Heart right ventricle (tissue), 16 donors: ENCODE measurements at places on chromosomes 1 and 21. TPM values are rescaled to one million over a fixed set of nuclear protein-coding genes. Genes with fewer than 3 reads are reported as not detected.
A peak's percentile ranks its signal among the peaks of the same experiment; 100 is the strongest.

DNA sequence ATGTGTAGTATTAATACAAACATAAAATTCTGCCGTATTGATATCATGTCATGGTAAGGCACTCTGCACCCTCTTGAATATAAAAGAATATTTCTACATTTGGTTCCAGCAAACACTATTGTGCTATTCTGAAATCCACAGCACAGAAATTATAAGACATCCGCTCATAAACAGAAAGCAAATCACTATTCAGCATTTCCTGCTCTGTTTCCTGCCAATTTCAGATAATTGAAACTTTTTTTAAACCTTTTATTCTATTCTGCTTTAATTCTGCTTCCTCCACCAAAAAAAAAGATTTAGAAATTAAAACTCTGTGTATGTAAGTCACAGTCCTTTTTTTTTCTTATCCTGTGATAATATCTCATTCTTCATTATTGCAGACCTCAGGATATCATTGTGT, 39.6 kb upstream of the PLEKHO1 start:
- DNase-seq, result no peak

GRCh38 chr21:37688952-37689659, 227.2 kb downstream of the KCNJ6 start:
- no peak for DNase-seq

DNA sequence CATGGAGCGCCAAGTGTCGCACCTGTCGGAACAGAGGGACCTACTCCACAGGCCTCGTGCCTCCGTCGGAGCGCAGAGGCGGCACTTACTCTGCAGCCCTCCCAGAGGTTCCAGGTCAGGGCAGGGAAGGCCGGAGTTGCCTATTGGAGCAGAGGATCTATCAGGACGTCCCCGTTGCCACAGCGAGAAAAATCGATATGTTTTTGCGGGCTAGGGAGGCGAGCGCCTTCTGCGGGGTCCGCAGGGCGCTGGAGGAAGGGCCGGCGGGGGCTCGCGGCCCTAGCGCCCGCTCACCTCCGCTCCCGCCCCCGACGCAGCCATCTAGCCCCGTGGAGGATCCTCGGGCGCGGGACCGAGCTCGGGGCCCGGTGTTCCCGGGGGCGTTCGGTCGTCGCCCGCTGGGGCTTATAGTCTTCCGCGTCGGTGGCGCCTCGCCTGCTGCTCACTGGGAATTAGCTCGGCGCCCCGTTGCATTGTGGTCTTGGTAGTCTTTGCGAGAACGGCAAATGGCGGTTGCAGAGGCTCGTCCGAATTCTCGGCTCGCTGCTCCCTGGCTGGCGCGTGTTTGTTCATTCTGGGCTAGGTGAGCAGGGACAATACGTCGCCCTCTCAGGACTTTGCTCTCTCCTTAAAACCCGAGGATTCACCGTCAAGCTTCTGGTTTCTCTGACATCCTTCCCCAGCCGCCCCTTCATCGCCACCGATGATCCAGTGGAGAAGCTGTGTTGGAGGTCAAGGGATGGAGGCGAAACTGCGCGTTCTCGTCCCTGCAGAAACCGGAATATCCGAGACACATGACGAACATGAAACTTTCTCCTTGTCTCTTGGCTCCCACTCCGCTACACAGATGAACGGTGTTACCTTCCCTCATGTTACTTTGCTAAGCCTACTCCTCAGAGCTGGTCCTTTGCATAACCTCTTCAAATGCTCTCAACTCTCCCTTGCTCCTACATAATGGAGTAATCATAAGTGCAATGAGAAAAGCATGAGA, at the start of gene JTB:
JTB (minus strand) TSS at position 425 of the 991 bp plus-strand sequence; CDS start at position 3, 422 bp downstream.
- peak; percentile 91 for DNase-seq

DNA sequence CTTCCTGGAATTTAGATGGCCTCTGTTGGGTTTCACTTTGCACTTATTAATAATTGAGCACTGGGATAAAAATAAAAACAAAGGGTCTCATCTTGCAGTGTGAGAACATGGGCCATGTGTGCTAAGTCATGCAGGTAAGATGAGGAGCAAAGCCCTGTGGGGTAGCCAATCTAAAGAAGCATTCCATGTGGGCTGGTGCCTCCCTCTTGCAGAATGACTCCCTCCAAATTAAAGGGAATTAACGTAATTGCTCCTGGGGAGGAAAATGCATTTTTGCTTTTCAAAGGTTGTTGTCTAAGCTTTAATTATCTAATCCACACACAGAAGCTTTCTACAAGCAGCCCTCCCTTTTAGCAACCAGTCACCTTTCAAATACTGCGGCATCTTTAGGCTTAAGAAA, 69.8 kb downstream of the CDC14A start:
- no peak for DNase-seq

DNA sequence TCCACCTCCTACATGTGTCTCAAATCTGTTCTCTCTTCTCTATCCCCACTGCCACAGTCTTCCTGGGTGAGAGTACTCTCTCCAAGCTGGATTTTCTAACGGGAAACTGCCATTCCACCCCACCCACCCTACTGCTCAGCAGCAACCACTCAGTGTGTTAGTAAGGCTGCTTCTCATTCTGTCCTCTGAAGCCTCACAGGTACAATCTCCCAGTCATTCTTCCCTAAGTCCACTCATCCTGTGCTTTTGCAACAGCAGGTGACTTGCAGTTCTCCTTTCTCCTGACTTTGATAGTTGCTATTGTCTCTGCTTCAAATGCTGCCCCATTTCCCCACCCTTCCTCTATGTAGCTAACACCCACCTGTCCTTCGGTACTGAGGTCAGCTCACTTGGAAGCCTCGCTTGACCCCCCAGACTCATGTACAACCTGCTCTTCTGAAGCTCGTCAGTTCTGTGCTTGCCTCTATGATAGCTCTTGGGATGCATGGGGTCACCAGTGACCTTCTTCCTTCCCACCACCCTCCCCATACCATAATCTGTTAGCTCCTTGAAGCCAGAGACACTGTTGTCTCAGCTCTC, 188.9 kb downstream of the RRAGC start:
- DNase-seq, result no peak

DNA sequence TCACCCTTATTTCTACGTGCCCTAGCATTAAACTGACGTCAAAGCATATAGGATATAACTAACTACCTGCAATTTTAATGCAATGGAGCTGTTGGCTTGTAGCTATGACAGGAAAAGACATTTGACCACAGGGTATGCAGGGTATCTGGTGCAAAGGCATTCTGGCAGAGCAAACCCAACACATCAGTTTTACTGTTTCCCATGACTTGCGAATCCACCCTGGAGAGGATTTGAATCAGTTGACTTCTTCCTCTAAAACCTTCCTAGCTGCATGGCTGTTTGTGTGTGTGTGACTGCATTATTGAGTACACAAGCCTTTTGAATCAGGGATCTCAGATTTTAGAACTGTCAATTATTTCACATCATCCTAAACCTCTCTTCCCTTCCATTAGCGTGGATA, 41.7 kb upstream of the SYT14 start:
- DNase-seq, result no peak

GRCh38 chr1:8574985-8575384, 242.5 kb downstream of the RERE start:
- DNase-seq, result no peak

DNA sequence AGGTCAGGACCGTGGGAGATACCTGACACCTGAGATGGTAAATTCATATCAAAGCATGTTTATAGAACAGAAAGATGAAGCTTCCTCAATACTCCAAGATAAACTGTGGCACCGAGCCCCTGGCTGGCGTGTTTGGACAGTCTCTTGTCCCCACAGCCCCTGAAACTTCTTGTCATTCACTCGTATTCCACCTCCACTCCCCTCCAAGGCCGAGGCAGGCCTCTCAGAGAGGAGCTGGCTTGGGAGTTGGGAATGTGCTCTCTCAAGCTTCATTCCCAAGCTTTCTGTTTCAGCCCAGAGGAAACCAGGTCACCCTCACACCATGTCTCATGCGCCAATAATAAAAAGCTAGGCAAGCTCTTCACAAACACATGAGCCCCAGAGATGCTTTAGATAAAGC, 86.1 kb downstream of the NPHP4 start:
- DNase-seq, result no peak

DNA sequence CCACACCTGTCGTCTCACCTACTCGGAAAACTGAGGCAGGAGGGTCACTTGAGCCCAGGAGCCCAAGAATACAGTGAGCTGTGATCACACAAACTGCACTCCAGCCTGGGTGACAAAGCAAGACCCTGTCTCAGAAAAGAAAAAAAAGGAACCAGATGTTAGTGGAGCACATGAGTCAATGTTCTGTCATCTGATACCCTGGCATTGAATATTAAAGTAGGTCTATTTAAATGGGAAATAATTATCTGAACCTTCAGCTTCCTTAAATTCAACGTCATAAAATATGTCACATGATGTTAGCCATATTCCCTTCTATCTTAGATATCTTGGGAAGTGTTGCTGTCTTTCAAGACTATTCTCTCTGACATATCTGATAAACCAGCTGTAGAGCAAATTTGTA, 47.3 kb downstream of the NCAM2 start:
- DNase-seq, result no peak

DNA sequence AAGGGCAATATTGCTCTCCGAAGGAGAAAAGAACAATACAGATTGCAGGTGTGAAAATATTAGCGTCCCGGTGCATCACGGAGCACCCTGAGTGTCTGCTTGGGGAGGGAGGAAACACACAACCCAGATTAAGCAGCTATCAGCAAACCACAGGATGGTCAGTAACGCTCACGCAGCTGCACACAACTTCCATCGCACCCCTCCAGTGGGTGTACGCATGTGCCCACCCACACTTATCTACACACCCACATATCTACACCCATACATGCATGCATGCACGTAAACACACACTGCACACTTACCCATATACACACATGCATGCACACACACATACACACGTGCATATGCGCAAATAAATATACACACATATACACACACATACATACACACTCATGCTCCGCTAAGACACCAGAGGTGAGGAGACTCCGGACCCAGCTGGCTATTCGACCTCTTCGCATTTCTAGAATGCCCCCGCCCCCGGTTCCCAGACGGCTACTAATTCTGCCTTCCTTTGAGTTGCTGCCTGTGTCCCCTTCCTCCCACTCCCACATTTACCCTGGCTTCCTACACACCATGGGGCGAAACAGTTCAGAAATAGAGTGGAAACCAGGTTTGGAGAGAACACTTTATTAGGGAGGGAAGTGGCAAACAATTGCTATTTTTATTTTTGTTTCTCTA, 26.2 kb downstream of the ITPKB start:
- no peak for DNase-seq

DNA sequence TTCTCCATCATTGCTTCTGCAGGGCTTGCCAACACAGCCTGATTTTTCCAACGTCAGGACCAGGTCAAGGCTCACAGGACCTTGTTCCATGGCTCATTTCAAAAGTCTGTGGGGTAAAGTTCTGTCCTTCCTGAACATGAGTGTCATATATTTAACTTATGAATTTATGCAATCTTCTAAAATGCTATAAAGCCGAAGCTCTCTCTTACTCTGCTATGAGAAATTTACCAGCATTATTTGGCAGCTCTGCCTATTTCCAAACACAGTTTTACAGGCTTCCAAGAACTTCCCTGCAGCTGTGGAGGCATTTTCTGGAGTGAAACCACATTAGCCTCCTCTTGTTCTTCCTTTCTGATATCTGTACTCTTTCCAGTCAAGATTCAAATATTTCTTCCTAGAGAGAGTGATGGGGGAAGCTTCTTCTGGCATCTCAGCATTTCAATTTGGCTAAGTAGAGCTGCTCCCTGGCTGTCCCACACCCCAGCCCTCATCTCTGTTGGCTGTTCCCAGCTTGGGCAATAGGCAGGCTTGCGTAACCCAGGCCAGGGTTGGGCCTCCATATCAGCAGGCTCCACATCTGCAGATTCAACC, 15.6 kb upstream of the HMGCS2 start:
- peak; percentile 59 for DNase-seq

GRCh38 chr1:4005431-4005830, 105.4 kb upstream of the C1orf174 start:
- no peak for DNase-seq

DNA sequence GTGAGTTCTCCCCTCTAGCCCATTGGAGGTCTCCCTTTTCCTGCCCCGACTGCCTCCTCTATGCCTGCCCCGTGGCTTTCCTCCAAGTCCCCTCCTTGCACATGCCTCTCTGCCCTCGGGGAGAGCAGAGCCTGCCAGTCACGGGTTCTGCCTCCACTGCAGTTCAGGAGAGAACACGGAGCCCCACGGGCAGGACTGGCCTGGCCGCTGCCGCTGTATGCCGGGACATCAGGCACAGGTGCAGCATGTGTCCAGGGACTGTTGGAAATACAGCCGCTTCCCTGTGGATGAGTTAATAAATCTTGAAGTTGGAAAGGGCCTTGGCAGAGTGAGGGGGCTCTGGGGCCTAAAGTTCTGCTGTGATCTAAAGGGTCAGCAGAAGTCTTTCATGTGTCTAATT, 676.6 kb downstream of the MATN1 start:
- no peak for DNase-seq

GRCh38 chr1:89087241-89087640, 22.2 kb upstream of the GBP1 start:
- DNase-seq, result no peak

- DNase-seq, result no peak
Measured at GRCh38 chr1:154777154-154777553, 92.9 kb downstream of the KCNN3 start.

- DNase-seq, result no peak
Measured at GRCh38 chr1:199448646-199449045, 578.9 kb upstream of the NR5A2 start.

GRCh38 chr1:248792342-248792741, 33.4 kb downstream of the SH3BP5L start:
- no peak for DNase-seq

DNA sequence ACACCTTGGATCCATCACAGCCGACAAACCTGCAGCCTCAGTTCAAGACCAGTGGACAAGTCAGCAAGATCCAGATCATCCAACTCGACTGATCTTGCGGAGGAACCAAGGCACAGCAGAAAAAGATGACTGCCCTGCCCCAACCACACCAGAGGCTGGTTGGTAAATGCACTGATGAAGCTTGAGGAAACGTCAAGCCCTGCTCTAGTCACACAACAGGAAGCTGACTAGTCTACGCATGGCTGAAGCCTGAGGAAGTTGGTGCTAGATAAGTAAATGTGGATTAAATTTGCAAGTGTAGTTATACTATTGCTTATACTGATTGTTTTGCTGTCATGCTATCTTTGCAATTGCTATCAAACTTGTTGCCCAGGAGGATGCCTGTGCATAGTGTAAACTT, 89.0 kb downstream of the LIPI start:
- no peak for DNase-seq

DNA sequence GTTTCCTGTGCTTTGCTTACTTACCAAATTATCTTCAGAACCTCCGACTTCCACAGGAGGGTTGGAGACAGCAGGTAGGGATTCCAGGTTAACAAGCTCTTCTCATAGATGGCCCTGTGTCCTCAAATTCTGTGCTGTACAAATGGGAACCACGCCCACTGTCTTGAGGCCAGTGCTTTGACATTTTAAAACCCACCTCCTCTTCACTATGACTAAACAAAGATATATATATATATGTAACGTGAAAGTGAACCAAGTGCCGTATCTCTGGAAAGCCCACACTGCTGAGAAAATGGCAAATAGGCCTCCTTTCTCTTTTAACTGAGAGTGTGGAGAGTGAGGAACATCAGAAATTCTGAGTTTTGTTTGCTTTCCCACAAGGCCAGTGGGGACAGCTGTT, 99.6 kb downstream of the ZBTB18 start:
- DNase-seq, result no peak

Gene SPOCD1
- not detected for total RNA-seq

Gene C1orf87
- total RNA-seq, result not detected

Gene PLCH2
- 0.09 TPM for total RNA-seq

Gene FLVCR1
- 1.5 TPM for total RNA-seq

Gene LRRC71
- total RNA-seq, result not detected

Gene FMO3
- total RNA-seq, result 0.77 TPM

Gene KRTAP19-3
- not detected for total RNA-seq

Gene SUSD4
- total RNA-seq, result 7.6 TPM

Gene CR1
- 5.3 TPM for total RNA-seq

Gene C1orf53
- total RNA-seq, result 5.1 TPM
